ENCODE measurements at places on chromosomes 13 and 19.

GRCh38 chr13:93660391-93661063, 433.9 kb downstream of the GPC6 start:
- DNase-seq: no peak

- DNase-seq: no peak
These were observed 79.3 kb downstream of the GPC6 start for GRCh38 chr13:93305886-93306285.

- no peak for DNase-seq
These were observed 867 bp downstream of the WBP4 start for GRCh38 chr13:41061914-41062837.

- DNase-seq: no peak
These were observed 1.2 kb downstream of the VASP start for GRCh38 chr19:45508417-45508860.

- DNase-seq: no peak
These were observed 41.6 kb downstream of the RFX2 start for GRCh38 chr19:6068711-6069110.

DNA sequence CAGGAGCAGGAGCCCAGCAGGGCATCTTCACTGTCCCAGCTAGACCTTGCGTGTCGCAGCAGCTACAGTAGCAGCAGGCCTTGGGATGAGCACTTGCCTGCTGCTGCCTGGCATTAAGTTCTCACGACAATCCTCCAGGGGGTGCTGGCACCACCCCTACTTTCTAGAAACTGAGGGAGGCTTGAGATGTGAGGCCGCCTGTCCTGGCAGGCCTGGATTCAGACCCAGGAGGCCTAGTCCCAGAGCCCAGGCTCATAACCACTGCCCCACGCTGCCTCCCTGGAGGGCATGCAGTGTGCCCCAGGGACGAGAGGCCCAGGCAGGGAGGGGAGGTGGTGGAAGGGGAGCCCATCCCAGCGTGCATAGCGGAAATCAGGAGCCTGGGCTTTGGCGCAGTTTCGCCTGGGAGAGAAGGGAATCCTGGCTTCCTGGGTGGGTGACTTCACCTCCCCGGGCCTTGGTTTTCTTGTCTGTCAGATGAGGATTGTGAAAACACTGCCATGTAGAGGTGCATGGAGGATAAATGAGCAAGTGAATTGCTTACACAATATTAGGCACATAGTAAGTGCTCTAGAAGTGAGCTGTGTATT, 26.1 kb downstream of the PPP5C start:
- DNase-seq: no peak

DNA sequence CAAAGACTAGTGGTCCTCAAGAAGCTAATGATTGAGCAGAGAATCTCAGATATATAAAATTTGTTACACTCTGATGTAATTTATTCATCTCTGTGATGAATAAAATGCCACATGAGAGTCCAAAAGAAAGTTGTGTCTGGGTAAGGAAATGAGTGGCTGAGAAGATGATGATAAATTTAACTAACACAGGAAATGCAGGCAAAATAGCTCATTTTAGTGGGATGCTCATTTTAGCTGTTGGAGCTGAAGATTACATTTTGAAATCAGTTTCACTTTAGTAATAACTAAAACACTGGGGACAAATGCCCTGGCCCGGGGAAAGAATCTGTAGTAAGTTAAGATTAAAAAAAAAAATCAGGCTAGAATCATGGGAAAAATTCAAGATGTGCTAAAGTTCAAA, 35.2 kb downstream of the SPRY2 start:
- no peak for DNase-seq
